ENCODE measurements at places on chromosomes 4 and X.

- DNase-seq, result no peak
These were observed 37.2 kb downstream of the BTC start for GRCh38 chr4:74757136-74757535.

- DNase-seq, result no peak
These were observed 15.6 kb downstream of the PAQR3 start for GRCh38 chr4:78923464-78924312.

DNA sequence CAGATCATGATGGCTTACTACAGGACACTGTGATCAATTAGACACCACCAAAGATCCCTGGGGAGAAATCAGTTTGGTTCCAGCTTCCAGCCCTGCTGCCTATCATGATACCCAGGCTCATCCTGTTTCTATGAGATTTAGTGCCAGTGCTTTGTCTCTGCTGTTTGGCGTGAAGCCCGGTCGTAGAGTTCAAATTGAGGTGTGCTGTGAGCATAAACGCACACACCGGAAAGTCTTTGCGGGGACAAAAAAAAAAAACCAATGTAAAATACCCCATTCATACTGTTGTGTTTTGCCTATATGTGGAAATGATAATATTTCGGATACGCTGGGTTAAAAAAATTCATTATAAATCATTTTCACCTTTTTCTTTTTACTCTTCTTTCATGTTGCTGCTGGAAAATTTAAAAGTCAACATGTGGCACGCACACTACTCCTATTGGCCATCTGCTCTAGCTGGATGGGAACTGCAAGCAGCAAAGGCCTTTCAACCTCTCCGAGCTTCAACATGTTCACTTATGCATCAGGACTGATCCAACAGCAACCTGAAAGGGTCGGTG lies 607 bp upstream of the DKC1 start:
- no peak for DNase-seq

GRCh38 chrX:84611843-84612636 lies 109.8 kb upstream of the HDX start:
- DNase-seq, result no peak

DNA sequence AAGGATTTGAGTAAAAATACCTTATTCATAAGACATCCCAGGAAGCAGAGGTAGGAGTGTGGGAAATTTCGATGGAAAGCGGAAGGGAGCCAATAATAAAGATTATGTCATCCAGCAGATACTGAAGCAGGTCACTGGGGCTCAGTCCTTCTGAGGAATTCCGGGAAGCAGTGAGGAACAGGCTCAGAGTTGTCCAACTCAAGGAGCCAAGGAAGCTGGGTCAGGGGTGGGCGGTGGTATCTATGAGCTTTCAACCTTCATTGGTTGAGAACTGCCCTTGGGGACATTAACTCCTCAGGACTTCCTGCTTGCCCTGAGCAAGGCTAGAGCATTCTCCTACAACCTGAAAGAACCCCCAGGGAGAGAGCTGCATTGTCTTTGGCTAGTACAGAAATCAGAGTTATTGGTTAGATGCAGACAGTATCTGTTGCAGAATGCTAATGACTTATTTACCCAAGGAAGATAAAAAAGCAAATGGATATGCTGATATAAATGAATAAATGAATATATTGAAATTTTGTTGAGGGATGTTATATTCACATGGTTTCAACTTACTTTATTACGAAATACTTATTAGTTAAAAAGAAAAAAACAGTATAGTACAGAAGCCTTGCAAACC lies 68.2 kb downstream of the DMP1 start:
- DNase-seq, result no peak

GRCh38 chr4:110487873-110488272 lies 11.9 kb downstream of the ENPEP start:
- no peak for DNase-seq

- DNase-seq, result no peak
These were observed 16.7 kb downstream of the NR3C2 start for GRCh38 chr4:148425327-148426110.

DNA sequence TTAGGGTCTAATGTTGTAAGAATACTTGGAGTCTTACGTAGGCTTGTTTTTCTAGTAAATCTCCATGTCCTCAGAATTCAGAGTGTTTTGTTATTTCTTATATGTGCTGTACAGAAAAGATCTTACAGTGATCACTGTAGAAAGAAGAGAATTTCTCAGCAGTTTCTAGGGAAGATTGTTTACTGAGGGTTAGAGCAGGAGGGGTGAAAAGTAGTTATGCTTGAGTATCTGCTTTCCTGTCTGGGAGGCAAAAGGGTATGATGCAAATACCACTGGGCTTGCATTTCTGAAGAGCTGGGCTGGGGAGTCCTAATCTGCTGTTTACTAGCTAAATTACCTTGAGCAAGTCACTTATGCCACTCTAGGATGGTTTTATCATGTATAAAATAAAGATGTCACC lies 78.2 kb downstream of the BEND4 start:
- DNase-seq, result no peak

DNA sequence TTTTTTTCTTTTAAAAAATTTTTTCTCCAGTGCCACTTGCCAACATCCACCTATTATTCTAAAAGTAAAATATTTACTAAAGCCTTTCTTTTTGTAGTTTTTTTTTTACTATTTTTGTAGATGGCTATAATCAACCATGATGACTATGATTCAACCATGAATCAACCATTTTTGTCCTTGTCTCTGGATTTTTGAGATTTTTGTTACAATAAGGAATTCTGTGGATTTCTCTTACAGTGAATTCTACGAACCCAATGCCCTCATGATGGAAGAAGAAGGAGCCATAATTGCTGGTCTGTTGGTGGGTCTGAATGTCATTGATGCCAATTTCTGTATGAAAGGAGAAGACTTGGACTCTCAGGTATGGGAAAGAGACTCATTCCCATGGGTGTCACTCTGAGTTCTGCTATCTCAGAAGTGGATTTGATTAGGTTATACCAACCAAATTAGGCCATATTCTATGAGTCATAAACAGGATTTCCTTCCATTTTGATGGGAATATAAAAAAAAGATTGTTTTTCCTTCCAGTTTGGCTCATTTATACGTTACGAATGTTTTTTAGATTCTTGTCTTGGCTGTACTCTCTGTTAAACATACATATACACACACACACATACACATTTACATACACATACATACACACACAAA lies 46.7 kb downstream of the RUFY3 start:
- no peak for DNase-seq

DNA sequence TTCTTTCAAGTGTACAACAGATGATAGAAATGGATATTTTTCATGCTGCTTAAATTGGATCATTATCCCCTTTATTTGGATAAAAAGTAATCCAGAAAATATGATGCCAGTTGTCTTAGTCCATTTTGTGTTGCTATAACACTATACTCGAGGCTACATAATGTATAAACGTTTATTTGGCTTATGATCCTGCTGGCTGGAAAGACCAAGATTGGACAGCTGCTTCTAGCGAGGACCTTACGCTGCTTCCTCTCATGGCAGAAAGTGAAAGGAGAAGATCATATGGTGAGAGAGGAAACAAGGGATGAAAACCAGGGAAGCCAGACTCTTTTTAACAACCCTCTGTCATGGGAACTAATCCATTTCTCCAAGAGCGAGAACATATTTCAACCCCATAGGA lies 102.7 kb downstream of the TRAM1L1 start:
- no peak for DNase-seq

GRCh38 chrX:323721-324628 lies 5.4 kb upstream of the GTPBP6 start:
- peak; percentile 44 for DNase-seq
